ENCODE measurements at places on chromosomes 12 and 14.

- DNase-seq, result peak; percentile 33
Measured at GRCh38 chr12:1797011-1797901, 23.1 kb upstream of the LRTM2 start.

GRCh38 chr12:81639196-81639595, 120.0 kb downstream of the PPFIA2 start:
- no peak for DNase-seq

- no peak for DNase-seq
Measured at GRCh38 chr12:32240831-32241230, 134.2 kb downstream of the BICD1 start.

- DNase-seq, result no peak
Measured at GRCh38 chr14:69473946-69474345, 10.6 kb upstream of the PLEKHD1 start.

DNA sequence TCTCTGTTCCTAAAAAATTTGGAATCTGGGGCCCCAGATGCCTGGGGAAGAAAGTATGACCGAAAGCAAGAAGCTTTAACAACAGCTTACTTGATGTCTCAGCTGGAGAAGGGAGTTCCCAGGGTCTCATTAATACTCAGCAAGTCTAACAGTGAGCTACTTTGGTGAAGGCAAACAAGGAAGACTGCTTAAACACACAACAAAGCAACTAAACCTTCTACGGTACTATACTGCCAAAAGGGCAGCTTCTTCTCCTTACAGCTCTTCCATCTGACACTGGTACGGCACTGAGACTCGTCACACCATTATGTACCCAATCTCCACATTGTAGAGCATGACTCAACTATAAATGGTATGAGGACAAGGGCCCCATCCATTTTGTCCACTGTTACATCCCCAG, 213.0 kb downstream of the MED13L start:
- no peak for DNase-seq

DNA sequence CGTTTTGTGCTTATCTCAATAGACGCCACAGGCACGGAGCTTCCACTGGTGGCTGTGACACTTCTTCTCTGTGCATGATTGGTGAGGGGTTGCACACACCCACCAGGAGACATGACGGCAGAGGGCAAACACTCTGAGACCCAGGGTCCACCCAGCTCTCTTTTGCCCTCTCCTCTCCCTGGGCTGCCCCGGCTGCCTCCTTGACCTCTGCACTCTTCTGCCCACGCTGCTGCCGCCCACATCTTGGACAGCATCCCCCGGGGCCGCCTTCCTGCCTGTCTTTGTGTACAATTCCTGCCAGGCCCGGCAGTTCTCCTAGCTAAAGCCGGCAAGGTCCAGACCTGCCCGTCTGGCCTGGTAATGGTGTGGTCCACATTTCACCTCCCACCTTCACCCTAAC, 44.7 kb downstream of the DPF3 start:
- no peak for DNase-seq

DNA sequence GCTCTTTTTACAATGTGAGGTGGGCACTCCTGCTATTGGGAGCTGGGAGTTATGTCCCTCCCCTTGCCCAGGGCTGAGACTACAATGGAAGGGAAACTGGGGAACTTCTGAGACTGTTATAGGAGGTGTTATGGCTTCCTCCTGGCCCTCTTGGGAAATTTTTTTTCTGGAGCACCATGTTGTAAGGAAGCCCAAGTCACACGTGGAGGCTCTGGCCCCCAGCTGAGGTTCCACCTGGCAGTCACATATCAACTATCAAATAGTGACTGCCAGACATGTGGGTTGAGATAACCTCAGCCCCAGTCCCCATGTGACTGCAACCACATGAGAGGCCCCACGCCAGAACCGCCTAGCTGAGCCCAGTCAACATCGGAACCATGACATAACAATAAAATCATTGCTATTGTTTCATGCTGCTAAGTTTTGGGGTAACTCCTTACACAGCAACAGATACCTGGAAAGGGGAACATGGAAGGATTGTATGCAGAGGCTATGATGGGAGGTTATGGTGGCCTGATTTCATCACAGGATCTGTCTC, 99.4 kb upstream of the NCOR2 start:
- no peak for DNase-seq

DNA sequence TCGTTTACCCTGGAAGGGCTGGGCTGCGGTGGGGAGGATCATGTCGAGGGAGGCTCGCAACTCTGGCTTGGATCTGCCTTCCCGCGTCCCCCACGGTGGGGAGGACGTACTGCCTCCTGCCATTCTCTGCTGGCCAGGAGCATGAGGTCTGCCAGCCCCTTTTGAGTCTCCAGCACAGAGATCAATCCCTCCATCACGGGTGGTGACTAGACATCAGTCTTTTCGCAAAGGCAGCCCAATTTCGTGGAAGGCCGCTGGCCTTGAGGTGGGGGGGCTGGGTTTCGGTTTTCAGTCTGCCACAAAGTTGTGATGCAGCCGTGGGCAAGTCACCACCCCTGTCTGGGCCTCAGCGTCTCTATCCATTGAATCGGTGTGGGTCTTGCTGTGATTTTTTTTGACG, 62.2 kb downstream of the PRMT8 start:
- no peak for DNase-seq

DNA sequence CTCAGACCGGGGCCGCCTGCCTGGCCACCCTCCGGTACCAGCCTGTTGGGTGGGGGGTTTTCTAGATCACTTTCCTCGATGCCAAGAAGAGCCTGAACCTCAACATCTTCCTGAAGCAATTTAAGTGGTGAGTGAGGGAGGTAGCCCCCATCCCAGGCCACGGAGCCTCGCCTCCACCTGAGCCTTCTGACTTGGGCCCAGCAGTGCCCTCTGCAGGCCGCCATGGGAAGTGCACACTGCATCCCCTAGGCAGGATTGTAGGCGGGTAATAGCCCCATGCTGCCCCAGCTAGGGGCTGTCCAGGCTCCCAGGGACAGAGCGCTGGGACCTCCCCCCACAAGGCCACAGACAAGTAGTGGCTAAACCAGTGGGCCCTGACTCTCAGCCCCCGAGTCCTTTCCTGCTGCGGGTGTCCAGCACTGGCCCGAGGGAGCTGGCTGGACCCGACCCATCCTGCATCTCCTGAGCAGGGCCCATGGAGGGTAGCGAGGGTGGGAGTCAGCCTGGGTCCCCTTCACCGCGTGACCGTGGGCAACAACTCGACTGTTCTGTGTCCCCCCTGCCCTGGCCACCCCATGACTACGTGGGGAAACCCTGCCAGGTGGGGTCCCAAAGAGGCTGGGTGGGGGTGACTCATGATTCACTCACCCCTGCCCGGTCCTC, 15.3 kb upstream of the ADSS1 start:
- peak; percentile 59 for DNase-seq

DNA sequence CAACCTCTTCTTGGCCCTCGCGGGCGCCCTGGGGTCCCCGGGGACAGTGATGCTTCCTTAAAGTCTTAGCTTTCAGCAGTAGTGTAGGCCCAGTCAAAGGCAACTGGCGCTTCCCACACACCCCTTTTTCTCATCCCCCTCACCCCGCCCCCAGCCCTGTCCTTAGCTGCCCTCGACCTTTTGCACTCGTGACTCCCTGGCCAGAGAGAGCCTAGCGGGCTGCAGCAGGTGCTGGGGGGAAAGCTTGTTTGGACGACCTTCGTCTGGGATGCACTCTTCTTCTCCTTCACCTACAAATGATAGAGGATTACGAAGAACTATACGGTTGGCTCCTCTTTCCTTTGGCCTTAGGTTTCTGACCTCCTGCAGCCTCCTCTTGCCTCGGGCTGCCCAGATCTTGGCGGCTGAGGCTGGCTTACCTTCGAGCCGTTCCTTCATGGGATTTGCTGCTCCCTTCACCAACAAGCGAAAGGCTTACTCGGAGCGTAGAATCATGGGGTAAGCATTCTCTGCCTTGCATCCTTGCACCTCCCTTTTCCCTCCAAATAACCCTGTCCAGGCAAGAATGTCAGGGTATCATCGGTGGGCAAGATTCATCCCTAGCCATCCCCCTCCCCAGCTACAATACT, 815 bp downstream of the COQ10A start:
- DNase-seq, result no peak

DNA sequence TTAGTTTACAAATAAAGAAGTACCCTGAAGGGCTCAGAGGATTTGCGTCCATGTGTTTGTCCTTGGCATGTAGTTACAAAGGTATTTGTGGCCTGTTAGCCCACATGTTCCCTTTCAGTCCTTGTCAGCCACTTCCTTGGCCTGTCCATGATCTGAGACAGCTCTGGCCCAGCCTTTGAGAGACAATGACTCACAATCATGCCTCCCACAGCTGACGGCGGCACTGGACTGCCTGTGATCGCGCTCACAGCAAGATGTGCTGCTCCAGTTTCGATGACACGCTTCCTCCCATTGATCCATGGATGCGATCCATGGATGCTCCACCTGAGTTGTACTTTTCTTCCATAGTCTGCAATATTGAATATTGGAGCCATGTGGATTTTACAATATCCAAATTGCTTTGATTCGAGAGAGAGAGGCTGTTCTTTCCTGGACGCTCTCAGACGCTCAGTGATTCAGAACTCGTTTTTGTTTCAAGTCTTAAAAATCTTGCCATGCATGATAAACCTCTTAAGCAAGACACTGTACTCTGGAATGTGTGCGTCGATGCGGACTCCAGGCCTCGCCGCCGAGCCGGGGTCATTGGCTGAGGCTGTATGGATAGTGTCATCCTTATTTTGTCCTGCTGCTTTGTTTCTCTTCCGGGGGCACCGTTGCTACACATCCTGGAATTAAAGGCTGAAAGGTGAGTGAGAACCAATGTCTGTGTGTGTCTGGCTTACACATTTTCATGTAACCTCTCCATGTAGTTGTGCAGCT, 220.1 kb downstream of the GLT1D1 start:
- no peak for DNase-seq

DNA sequence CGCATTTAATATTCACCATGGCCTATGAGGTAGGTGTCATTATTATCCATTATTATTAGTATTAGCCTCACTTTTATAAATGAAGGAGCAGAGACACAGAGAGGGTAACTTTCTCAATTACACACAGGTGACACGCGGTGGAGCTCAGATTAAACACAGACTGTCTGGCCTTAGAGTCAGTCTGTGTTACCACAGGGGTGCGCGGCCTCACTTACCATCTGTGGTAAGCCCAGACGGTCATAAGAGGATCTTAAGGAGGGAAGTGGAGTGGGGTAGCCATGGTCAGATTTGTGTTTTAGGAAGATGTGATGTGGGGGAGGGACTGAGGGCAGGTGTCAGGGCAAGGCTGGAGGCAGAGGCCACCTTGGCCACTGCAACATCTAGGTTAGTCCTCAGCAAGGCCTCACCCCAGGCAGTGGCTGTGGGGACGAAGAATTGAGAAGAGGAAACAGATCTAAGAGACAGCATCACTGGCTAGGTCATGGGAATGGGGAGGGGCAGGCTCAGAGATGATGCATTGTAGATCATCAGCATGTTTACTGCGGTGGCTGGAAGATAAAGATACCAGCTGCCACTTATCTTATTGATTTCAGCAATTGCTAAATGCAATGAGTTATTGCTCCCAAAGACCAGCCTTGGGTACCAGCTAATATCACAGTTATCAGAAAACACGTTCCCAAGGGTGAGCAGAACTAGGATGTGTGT, 67.1 kb downstream of the SERPINA3 start:
- no peak for DNase-seq
